NCI-H1092 treated with DMSO at 0.1 percent for 48 hours (cell line): ENCODE measurements at places on chromosomes 3 and 15.

- no peak for DNase-seq
Measured at GRCh38 chr15:54256190-54256589, 277.9 kb downstream of the UNC13C start.

DNA sequence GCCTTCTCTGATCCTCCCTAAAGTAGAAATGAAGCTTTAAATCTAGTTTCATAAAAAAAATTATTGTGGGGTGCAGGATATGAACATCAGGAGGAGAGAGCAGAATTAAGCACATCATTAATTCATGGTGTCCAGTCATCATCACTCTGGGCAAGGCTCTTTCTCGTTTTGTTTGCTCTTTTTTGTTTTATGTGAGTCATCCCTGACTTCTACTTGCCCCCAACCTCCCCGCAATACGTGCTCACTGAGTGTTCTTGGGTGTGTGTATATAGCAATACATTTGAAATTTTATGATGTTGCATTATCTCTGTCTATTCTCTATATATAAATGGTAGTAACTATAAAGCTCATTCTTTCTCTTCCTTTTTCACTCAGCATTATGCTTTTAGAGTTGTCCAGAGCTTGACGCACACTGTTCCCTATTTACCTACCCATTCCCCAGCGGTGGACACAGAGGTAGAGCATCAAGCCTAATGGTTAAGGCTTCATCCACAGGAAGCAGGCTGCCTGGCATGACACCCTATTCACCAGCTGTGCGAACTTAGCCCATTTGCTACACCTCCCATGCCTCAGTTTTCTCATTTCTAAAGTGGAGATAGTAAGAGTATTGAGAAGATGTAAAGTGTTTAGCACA, 72.3 kb downstream of the CD200R1L start:
- no peak for DNase-seq

GRCh38 chr3:71288269-71288930, 295.1 kb downstream of the FOXP1 start:
- DNase-seq: no peak

- DNase-seq: peak; percentile 95
Measured at GRCh38 chr15:26391567-26392194, 381.2 kb downstream of the GABRB3 start.

DNA sequence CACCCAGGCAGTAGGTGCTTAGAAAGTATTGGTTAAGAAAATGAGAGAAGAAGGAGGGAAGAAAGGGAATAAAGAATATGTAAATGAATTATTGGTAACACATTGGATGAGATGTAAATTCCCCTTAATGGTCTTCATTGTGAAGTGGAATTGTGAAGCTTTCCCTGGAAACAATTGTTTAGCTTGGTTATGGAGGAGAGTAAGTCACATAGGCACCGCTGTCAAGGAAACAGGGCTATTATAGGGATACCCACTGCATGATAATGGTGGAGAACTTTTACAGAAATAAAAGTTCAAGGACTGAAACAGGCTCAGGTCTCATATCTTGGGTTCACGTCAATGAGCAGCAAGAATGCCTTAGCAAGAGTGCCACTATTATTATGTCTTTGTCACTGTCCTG, 9.5 kb downstream of the SYNPR start:
- DNase-seq: no peak

- no peak for DNase-seq
Measured at GRCh38 chr3:134619301-134619615, 31.6 kb downstream of the KY start.

- no peak for DNase-seq
Measured at GRCh38 chr3:140351466-140351865, 326.4 kb upstream of the TRIM42 start.

DNA sequence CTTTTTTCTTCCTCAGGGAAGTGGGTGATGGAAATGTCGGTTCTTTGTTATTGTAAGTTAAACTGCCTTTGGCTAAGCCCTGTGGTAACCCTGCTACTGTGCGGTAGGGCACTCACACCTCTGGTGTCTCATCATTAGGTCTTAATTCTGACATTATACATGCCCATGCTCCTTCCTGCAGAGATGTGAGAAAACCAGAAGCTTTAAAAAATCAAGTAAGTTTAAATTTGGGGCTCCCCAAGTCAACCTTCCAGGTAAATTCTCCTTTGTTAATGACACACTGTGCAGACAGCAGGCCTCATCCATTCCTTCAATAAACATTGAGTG, 155.8 kb downstream of the FAM43A start:
- no peak for DNase-seq

- DNase-seq: no peak
Measured at GRCh38 chr3:134354612-134355251, 19.5 kb downstream of the AMOTL2 start.

DNA sequence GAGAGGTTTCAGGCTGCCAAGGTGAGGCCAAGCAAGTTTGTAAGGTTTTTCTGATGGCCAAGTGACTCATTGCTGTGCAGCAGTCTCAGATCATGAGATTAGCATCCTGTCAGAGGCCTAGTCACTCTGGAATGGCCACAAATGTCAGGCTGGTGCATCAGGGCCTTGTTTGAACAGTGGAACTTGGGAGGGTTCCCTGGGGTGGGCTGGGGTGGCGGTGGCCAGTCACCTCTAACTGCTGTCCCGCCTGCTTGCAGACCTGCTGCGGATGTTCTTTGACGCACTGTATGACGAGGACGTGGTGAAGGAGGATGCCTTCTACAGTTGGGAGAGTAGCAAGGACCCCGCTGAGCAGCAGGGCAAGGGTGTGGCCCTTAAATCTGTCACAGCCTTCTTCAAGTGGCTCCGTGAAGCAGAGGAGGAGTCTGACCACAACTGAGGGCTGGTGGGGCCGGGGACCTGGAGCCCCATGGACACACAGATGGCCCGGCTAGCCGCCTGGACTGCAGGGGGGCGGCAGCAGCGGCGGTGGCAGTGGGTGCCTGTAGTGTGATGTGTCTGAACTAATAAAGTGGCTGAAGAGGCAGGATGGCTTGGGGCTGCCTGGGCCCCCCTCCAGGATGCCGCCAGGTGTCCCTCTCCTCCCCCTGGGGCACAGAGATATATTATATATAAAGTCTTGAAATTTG, 2.8 kb upstream of the FAM131A start:
- DNase-seq: no peak

- DNase-seq: no peak
Measured at GRCh38 chr3:37833302-37834186, 28.1 kb upstream of the CTDSPL start.

- DNase-seq: no peak
Measured at GRCh38 chr15:81023483-81024264, 23.0 kb downstream of the TLNRD1 start.

DNA sequence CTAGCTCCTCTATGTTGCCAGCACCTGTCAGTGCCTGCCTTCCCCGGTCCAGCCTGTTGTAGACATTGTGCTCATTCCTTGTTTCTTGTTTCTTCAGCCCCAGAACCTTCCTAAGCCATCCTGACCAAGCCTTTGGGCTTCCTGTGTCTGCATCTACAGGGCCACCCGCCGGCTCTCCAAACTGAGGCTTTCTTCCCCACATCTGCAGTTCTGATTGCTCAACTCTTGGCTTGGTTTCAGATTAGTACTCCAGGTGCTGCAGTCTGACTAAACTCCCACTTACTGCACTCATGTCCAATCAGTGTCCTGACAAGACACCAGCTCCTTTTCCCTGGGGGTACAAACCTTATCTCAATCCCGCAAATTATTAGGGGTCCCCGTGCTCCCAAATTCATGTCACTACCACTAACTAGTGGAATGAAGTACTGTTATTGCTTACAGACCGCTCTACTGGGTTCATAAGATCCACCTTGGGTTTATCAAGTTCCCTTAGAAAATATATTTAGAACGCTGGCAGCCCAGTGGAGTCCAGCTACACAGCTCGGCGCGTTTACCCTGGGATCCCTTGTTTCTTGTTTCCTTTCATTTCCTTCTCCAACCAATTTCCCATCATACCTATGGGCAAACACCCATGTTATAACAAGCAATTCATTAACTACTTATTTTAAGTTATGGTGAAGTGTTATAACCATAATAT, 114.2 kb upstream of the TJP1 start:
- DNase-seq: no peak
